ENCODE measurements at places on chromosomes 12 and 14.

GRCh38 chr12:3004655-3005565 is 45.7 kb downstream of the TEAD4 start:
- DNase-seq = no peak
- H3K27me3 ChIP-seq = no peaks in the 10 kb centered on the region
- H3K27ac ChIP-seq = no peak overlapping the region
- no peak overlapping the region for H3K4me3 ChIP-seq

DNA sequence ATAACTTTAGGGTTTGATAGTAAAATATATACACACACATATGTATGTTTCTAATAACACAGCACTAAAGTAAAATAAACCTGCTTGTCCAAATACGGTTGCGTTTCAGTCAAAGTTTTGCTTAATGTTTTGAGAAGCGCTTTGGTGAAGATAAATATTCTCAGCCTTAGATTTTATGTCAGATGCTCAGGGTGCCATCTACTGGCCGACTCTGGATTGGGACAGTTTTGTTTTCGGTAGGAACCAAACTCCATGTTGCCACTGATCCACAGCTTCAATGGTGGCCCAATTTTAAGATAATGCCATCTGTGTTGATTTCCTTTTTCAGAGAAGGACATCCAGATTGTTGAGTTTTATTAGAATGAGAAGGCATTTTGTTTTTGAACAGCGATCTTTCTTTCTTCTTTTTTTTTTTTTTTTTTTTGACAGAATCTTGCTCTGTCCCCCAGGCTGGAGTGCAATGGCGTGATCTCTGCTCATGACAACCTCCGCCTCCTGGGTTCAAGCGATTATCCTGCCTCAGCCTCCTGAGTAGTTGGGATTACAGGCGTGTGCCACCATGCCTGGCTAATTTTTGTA is 43.1 kb downstream of the LLPH start:
- peak; percentile 56 for DNase-seq
- H3K27me3 ChIP-seq = peaks cover 3% of the 10 kb centered on the region
- no peaks in the 10 kb centered on the region for H3K36me3 ChIP-seq
- no peak overlapping the region for H3K27ac ChIP-seq
- H3K4me1 ChIP-seq = peaks cover 3% of the 10 kb centered on the region

- no peaks in the 10 kb centered on the region for H3K27me3 ChIP-seq
- no peak overlapping the region for H3K4me3 ChIP-seq
- no peak for DNase-seq
- H3K36me3 ChIP-seq = peaks cover 6% of the 10 kb centered on the region
- peaks cover 12% of the 10 kb centered on the region for H3K4me1 ChIP-seq
- H3K27ac ChIP-seq = no peak overlapping the region
These were observed 240.9 kb downstream of the FOXN3 start for GRCh38 chr14:89175881-89176799.

- no peak for DNase-seq
- no peaks in the 10 kb centered on the region for H3K27me3 ChIP-seq
- no peaks in the 10 kb centered on the region for H3K36me3 ChIP-seq
These were observed 32.6 kb downstream of the MLXIP start for GRCh38 chr12:122111089-122111641.

GRCh38 chr12:132529906-132530305 is 40.0 kb downstream of the FBRSL1 start:
- H3K36me3 ChIP-seq = peaks cover 21% of the 10 kb centered on the region
- DNase-seq = no peak
- no peak overlapping the region for H3K4me3 ChIP-seq

- peaks cover 47% of the 10 kb centered on the region for H3K4me1 ChIP-seq
- H3K27me3 ChIP-seq = no peaks in the 10 kb centered on the region
- no peaks in the 10 kb centered on the region for H3K36me3 ChIP-seq
- no peak overlapping the region for H3K4me3 ChIP-seq
- H3K27ac ChIP-seq = peak overlapping the region; percentile 37
These were observed 14.7 kb downstream of the BLTP3B start for GRCh38 chr12:100127766-100128511.

DNA sequence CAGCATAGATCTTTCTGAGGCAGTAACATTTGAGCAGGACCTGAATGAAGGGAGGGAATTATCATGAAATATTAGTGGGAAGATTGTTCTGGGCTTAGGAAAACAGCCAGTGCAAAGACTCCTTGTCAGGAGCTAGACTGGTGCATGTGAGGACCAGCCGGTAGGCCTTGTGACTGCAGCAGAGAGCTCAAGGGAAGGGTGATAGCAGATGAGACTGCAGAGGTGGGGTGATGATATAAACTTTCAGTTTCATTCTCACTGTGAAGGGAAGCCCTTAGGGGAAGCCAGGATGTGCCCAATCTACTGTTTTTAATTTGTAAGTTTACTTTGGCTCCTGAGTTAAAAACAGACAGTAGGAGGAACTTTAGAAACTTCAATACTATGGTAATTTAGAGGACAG is 12.4 kb downstream of the IL22 start:
- H3K4me1 ChIP-seq = peaks cover 23% of the 10 kb centered on the region
- no peaks in the 10 kb centered on the region for H3K36me3 ChIP-seq

- H3K4me1 ChIP-seq = peaks cover 25% of the 10 kb centered on the region
- H3K27ac ChIP-seq = no peak overlapping the region
- DNase-seq = no peak
- H3K36me3 ChIP-seq = peaks cover 35% of the 10 kb centered on the region
These were observed 13.5 kb downstream of the PSMA6 start for GRCh38 chr14:35305633-35306032.

GRCh38 chr12:131711551-131712205 is 788 bp downstream of the SFSWAP start:
- H3K27ac ChIP-seq = peak overlapping the region; percentile 94
- H3K4me3 ChIP-seq = peak overlapping the region; percentile 99
- H3K4me1 ChIP-seq = peaks cover 27% of the 10 kb centered on the region

- H3K27ac ChIP-seq = no peak overlapping the region
- no peak for DNase-seq
- no peaks in the 10 kb centered on the region for H3K4me1 ChIP-seq
- H3K36me3 ChIP-seq = no peaks in the 10 kb centered on the region
These were observed 45.7 kb downstream of the SSPN start for GRCh38 chr12:26241080-26241479.

- no peaks in the 10 kb centered on the region for H3K36me3 ChIP-seq
- no peak for DNase-seq
- no peak overlapping the region for H3K4me3 ChIP-seq
- H3K4me1 ChIP-seq = no peaks in the 10 kb centered on the region
- H3K27me3 ChIP-seq = no peaks in the 10 kb centered on the region
These were observed 47.8 kb upstream of the CEP83 start for GRCh38 chr12:94507455-94507854.

GRCh38 chr12:26711072-26711471 is 121.9 kb downstream of the ITPR2 start:
- no peaks in the 10 kb centered on the region for H3K27me3 ChIP-seq
- H3K27ac ChIP-seq = no peak overlapping the region
- H3K36me3 ChIP-seq = peaks cover 28% of the 10 kb centered on the region
- H3K4me1 ChIP-seq = no peaks in the 10 kb centered on the region
- no peak overlapping the region for H3K4me3 ChIP-seq

- no peaks in the 10 kb centered on the region for H3K4me1 ChIP-seq
- DNase-seq = no peak
- no peaks in the 10 kb centered on the region for H3K27me3 ChIP-seq
- no peak overlapping the region for H3K4me3 ChIP-seq
These were observed 27.1 kb upstream of the SLC17A8 start for GRCh38 chr12:100329800-100330199.

- H3K4me3 ChIP-seq = no peak overlapping the region
- H3K36me3 ChIP-seq = no peaks in the 10 kb centered on the region
- DNase-seq = no peak
- H3K27me3 ChIP-seq = no peaks in the 10 kb centered on the region
- no peaks in the 10 kb centered on the region for H3K4me1 ChIP-seq
- H3K27ac ChIP-seq = no peak overlapping the region
These were observed 213.7 kb downstream of the SLC2A13 start for GRCh38 chr12:39892146-39892545.

DNA sequence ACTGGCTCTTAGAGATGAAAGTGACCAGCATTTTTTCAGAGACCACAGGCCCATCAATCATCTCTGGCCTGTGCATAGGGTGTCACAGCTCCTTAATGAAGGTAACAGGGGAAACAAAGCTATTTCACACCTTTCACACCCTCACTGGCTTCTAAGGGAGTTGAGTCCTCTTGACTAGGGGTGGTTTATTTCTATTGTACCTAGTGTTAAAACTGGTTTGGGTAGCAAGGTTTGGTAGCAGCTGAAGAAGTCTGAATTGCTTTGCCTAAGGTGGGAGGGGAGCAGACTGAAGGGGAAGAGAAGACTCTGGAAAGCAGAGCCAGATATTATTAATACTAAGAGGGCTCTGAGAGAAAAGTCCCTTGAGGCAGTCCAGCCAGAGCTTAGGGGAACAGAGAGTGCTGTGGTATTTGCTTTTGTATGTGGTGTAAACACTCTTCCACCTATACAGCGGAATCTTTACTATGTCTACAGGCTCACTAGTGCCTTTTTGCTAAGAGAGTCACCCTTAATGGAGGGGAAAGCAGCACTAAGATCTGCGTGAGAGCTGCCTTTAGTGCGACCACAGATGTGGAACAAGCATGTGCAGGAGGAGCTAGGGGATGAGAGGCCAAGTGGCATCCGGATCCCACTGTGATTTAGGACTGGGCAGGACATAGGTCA is 95.8 kb downstream of the STXBP6 start:
- no peak for DNase-seq
- H3K4me1 ChIP-seq = peaks cover 20% of the 10 kb centered on the region
- no peak overlapping the region for H3K4me3 ChIP-seq
- H3K36me3 ChIP-seq = no peaks in the 10 kb centered on the region
- H3K27me3 ChIP-seq = no peaks in the 10 kb centered on the region
- no peak overlapping the region for H3K27ac ChIP-seq

GRCh38 chr12:99311373-99311772 is 336.2 kb upstream of the GARIN6 start:
- no peak overlapping the region for H3K4me3 ChIP-seq
- no peaks in the 10 kb centered on the region for H3K4me1 ChIP-seq
- no peaks in the 10 kb centered on the region for H3K36me3 ChIP-seq
- DNase-seq = no peak

- no peaks in the 10 kb centered on the region for H3K36me3 ChIP-seq
- no peak for DNase-seq
- no peak overlapping the region for H3K4me3 ChIP-seq
- no peaks in the 10 kb centered on the region for H3K4me1 ChIP-seq
- H3K27ac ChIP-seq = no peak overlapping the region
- no peaks in the 10 kb centered on the region for H3K27me3 ChIP-seq
These were observed 378.9 kb downstream of the PCNX1 start for GRCh38 chr14:71286126-71286525.

Data from lower lobe of right lung (tissue), 2 donors.